BJ (cell line): ENCODE measurements at places on chromosomes 2 and 18.
A peak's percentile ranks its signal among the peaks of the same experiment; 100 is the strongest.

- DNase-seq: no peak
Measured at GRCh38 chr2:233165895-233166661, 85.4 kb upstream of the ATG16L1 start.

- DNase-seq: no peak
Measured at GRCh38 chr2:198857246-198857645, 600.5 kb downstream of the SATB2 start.

DNA sequence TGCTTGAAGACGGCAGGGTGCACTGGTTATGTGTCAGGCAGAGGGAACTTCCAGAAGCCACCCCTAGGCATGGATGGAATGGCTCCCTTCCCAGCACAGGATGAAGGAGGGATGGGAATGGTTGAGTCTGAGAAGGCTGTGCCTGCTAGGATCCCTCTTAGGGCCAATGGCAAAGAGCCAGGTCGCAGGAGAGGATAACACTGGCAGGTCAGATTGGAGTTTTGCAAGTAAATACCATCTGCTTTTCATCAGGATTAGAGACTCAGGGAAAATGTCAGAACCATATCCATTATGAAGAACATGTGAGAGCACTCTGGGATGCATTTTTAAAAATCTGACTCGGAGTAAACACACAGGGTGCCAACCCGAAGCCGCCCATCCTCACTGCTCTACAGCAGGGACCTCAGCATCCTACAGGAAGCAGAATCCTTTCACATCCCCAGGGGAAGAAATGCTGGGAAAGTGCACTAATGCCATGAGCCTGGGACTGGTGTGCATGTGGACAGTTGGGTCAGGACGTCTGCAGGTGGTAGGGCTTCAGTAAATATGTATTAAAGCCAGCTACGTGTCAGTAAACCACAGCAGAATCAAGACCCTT, 139.9 kb downstream of the MYT1L start:
- DNase-seq: no peak

GRCh38 chr18:45774065-45774521, 50.1 kb downstream of the SLC14A1 start:
- no peak for DNase-seq

GRCh38 chr2:24115057-24115456, 8.1 kb downstream of the PFN4 start:
- no peak for DNase-seq

GRCh38 chr2:223860809-223861738, 23.7 kb upstream of the AP1S3 start:
- no peak for DNase-seq

GRCh38 chr2:144643537-144644336, 123.8 kb upstream of the ZEB2 start:
- DNase-seq: no peak

GRCh38 chr2:158994920-158995676, 26.7 kb downstream of the TANC1 start:
- DNase-seq: no peak

GRCh38 chr2:159110784-159111183, 142.3 kb downstream of the TANC1 start:
- no peak for DNase-seq

GRCh38 chr2:13014783-13015182, 298.0 kb downstream of the TRIB2 start:
- no peak for DNase-seq

DNA sequence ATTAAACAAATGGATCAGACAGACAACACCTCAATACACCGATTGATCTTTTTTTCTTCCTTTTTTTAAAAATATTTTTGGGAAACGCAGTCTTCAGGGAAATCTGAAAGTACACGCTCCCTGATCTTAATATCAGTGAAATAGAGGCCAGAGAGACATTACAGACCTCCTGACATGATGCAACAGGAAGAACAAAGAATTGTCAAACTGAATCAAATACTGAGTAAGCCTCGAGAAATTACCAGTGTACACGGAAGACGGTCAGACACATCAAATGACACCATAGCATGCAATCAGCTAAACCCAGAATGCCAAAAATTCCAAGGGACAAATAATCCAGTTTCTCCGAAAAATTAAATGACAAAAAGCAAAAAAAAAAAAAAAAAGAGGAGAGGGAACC, 80.2 kb upstream of the NFU1 start:
- no peak for DNase-seq

GRCh38 chr2:1421731-1422130, 8.5 kb downstream of the TPO start:
- DNase-seq: no peak

DNA sequence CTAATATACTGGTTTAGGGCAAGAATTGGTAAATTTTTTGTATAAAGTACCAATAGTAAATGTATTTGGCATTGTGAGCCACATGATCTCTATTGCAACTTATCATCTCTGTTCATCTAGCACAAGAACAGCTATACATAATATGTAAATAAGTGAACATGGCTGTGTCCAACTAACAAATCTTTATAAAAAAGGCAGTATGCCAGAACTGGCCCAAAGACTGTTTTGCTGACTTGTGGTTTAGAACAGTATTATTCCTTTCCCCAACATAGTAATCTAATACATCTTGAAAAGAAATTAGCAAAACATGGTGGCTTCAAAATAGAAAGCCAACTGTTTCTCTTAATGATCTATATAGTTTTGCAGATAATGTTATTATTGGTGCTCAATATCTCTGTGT, 441.4 kb upstream of the CELF4 start:
- no peak for DNase-seq

GRCh38 chr2:236041616-236042015, 126.6 kb downstream of the GBX2 start:
- DNase-seq: no peak

- DNase-seq: no peak
Measured at GRCh38 chr2:147096671-147097070, 748.2 kb upstream of the ACVR2A start.

DNA sequence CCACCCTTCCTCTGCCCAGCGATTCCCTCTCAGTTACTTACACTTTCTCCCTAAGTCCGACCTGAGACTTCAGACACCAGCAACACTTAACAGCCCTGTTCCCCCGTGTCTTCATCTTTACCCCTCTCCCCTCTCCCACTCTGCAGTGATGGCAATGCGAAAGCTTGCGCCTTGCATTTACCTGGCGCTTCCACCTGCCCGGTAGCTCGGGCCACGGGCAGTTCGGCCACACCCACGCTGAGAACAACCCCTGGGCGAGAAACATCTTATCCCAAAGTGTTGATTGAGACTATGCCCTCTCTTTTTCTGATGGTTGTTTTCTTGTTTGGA, 558 bp downstream of the DNAJC10 start:
- DNase-seq: no peak

DNA sequence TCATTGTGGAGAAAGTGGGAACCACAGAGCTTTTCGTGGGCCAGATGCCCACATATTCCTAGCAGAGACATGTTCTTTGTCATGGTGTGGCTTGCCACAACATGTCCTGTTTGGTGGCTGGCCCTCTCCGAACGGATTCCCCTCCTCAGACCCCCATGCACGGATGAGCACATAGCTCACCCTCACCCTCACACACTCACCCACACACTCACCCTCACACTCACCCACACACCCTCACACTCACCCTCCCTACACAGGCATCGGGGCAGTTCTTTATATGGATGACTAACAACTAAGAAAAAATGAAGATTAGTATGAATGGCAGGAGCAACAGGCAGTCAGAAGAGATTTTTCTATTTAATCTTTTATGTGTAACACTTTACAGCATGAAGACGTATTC, 149.9 kb downstream of the ZNF236 start:
- DNase-seq: no peak

DNA sequence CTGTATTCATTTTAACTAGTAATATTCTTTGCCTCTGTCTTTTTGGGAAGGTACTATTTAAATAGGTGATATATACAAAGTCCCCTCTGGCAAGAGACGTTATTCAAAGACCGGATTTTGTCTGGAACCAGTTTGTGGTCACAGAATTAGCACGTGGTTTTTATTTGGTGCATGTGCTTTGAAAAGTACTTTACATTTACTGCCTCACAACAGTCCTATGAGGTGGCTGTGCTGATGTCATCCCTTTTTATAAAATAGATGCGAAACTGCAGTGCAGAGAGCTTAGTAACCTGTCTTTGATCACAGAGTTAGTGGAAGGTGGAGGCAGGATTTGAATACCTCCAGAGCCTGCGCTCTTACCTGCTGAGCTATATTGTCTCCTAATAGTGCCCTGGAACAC, 4.0 kb downstream of the LPIN1 start:
- DNase-seq: no peak

DNA sequence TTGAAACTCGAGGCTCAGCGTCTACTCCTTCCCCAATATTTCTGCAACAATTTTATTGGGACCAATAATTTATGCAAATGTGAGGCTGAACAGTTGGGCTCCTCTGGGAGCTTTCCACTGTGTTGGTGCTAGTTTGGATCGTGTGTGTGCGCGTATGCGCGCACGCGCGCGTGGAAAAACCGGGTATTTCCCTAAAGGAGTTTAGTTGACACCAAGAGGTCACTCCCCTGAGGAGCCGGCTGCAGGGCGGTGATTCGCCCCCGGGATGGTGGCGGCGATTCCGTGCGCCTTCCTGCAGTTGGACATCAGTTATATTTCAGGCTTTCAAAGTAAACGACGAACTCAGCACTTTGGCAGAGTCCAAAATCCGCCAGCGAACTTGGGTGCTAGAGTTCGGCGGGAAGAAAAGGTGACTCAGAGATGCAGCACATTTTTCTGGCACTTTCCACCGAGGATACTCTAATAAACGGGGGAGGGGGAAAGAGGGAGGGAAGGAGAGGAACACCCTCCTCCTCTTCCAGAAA, 186.5 kb upstream of the FANCL start:
- DNase-seq: no peak

DNA sequence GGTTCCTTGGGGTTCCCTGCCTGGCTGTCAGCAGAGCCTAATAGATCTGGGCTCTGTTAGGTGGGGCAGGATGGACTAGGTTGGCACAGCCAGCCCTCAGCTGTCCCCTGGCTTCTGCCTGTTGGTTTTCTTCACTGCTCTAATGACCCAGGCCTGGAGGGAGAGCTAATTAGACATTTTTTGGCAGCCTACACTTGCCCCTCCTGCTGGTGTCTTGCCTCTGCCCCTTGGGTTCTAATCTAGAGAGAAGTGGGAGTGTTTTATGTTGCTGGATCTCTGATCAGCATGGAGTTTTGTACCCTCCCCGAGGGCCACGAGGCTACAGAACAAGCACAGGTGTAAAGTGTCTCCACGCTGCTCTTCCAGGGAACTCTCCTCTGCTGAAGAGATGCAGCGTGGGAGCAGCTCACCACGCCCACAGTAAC, 199.4 kb upstream of the RASGRP3 start:
- no peak for DNase-seq

DNA sequence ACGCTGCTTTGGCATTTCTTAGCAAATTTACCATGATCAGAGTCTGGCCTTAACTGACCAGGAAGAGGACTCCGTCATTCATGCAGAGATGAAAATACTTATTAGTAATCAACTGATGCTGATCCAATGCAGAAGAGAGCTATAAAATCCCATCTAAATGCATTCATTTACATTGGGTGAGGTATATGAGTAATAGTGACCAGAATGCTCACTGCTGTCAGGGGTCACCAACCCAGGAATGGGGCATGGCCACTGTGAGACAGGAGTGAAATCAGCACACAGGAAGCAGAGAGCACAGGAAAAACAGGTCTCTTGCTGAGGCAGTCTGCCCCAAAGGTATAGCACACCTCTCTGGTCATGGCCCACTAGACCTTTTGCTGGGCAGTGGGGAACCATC, 68.1 kb upstream of the TMEM247 start:
- DNase-seq: no peak

GRCh38 chr18:36176711-36177110, 10.6 kb upstream of the MOCOS start:
- DNase-seq: no peak

DNA sequence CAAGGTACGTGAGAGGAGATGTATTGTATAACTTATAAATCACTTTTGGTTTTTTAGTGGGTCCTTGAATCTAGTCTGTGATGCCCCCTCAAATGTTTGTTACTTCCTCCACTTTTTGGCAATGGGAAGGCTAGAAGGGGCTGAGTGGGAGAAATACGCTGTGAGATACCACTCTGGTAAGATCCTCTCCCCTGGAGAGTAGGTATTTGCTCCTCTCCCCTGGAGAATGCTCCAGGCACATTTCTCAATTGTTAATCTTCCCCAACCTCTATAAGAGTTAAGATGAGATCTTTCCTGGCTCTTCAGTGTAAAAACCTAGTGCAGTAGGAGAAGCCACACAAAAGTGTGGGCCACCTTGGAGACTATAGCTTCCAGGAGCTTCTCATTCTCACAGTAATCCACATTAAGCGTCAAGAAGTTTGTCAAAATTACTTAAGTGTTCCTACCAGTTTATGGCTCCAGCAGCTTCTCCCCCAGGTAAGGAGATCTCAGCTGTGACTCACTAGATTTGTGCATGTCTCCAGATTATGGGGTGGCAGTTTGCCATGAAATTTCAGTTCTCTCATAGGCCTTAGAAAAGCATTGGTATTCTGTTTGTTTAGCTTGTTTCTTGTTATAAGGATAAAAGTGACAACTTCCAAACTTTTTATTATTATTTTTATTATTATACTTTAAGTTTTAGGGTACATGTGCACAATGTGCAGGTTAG, 182.6 kb downstream of the FSIP2 start:
- DNase-seq: no peak

- DNase-seq: peak; percentile 56
Measured at GRCh38 chr2:108594132-108594981, 60.1 kb downstream of the LIMS1 start.

GRCh38 chr2:180419212-180419611, 412.1 kb upstream of the CWC22 start:
- no peak for DNase-seq

- DNase-seq: no peak
Measured at GRCh38 chr2:28681158-28681571, 70.5 kb upstream of the PPP1CB start.

DNA sequence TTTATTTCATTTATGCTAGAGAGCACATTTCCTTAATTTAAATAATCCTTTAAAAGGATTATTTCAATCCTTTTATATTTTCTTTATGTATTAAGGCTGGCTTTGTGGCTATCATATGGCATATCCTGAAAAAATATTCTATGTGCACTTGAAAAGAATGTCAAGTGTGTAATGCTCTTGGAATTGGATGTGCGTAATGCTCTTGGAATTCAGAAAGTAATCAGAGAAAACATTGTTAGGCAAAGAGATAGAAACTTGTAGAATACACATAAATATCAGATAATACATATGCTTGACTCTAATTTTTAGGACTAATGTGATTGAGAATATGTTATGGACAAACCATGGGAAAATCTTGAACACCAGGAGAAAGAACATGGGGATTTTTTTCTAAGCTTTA, 197.5 kb upstream of the COL3A1 start:
- no peak for DNase-seq

- DNase-seq: no peak
Measured at GRCh38 chr2:191933307-191934105, 86.6 kb upstream of the CAVIN2 start.

- DNase-seq: no peak
Measured at GRCh38 chr2:156505696-156506095, 69.5 kb downstream of the GPD2 start.
